NCI-H345 (cell line): ENCODE measurements at places on chromosomes 2 and 18.

GRCh38 chr2:62808554-62808953 is 103.0 kb downstream of the EHBP1 start:
- DNase-seq: no peak

DNA sequence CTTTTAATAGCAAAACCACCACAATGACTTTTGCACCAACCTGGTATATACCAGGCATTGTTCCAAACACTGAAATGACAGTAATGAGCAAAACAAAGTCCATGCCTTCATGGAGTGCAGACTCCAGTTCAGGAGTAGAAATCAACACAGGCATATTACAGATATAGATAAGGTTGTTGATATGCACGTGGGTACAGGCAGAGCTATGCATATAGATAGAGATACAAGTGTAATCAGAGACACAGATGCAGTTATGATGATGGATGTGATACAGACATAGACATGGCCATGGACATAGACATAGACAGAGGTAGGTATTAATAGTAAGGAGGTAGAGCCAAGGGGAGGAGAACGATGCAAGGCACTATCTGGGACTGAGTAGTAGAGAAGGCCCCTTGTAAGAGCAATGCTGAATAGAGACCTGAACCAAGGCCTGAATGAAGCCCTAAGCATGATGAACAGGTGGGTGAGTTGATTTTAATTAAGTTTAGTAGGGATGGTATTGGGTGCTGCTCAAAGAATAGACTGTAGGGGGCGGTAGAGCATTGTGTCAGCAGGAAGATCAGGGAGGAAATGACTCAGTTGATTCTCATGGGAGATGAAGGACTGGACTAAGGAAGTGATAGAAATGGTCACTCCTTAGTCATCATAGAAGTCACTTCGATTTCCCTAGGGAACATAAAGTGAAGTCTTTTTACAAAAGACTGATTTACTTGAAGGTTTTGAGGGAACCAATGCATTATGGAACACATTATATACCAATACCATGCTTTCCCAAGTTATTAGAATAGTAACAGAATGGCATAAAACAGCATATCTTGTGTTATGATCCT is 39.4 kb downstream of the CMPK2 start:
- peak; percentile 34 for DNase-seq

DNA sequence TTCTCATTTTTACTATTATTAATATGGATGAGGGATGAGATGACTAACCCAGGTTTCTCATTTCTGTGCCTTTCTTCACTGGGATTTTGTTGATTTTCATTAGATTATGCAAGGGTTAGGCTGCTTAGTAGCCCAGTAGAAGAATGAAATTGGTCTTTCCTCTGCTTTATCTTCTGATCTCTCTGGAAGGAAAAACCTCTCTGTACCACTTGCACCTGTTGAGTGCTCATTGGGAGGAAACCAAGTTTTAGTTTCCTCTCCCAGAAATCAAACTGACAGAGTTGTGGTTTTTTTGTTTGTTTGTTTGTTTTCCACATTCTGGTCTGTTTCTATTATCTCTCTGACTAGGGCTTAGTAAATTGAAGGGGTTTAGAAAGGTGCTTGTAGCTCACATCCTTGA is 60.8 kb downstream of the KIAA1328 start:
- no peak for DNase-seq

DNA sequence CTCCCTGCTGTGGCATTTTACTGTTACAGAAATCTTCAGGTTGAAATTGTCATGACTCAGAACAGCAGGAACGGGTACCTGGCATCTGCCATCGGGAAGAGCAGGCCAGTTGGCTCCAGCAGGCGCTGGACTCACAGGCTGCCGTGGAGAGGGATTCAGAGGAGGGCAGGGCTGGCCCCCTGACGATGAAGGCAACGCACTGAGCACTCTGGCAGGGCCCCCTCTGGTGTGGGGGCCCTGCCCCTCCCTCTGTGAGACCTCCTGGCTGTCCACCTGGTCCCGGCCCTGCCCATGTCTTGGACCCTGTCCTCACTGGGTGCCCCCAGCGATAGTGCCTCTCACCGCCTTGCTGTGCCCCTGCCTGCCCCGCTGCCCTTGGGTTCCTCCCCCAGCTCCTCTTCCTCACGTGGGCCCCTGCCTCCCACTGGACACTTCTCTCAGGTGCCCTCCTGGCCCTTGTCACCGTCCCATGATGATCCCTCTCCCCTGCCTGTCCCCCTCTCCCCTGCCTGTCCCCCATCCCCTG is 23.3 kb upstream of the ALLC start:
- no peak for DNase-seq

- DNase-seq: no peak
Measured at GRCh38 chr2:174985614-174986013, 19.6 kb downstream of the CHN1 start.

DNA sequence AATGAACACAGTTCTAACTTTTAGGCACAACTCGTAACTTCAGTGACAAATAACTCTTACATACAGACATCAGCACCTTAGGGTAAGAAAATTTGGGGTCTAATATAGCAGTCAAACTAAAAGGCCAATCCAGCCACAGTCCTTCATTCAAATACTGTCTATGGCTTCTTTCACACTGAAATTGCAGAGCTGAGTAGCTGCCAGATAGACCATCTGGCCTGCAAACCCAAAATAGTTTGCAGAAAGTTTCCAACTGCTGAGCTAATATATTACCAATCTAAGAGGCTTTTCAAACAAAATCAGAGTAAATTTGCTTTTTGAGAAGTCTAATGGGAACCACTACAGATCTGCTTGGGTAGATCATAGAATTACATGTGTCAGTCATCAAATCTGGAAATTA is 183.4 kb downstream of the GALR1 start:
- no peak for DNase-seq

DNA sequence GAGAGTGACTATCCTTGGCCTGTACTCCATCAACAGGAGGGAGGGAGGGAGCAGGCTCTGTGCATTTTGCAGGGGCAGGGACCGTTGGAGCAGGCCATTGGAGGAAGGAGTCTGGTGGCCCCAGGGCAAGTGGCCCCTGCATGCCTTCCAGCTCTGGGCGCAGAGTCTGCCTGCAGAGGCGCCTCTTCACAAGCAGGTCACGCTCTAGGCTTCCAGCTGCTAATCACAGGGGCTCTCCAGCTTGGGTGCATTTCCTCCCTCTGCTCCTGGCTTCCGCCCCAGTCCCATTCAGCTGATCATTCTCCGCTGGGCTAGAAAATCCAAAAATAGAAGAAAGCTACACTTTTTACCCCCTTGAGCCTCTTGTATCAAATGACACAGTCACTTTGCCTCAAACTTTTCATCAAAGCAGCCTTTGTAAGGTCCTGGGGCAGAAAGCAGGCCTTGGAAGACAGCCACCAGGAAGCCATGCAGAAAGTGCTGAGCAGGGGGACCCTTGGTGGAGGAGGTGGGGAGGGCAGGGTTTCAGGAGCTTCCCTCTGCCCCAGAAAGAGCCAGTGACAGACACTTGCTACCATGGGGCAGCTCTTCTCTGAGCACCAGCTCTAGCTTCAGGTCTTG is 11.3 kb downstream of the TMEM247 start:
- no peak for DNase-seq
